Cortex of kidney (tissue), 1 donor: ENCODE measurements at places on chromosomes 3 and 15.

GRCh38 chr15:93900476-93901400 is 330.6 kb upstream of the MCTP2 start:
- DNase-seq: no peak

DNA sequence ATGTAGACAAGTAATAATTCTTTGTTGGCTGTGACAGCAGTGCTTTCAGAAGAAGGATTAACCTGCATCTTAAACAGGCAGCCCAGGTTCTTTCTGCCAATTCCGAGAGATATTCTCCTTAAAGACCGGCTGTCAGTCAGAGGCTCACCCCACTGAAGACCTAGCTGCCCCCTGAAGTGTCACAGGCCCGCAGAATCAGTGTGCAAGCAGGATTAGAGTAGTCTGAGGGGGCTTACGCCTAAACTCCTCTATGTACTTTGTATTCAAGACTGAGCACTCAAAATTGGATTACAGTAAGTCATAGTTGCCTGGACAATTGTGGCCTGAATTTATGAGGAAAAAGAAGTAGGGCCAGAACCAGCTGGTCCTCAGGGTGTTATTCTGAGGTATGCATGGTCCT is 342.9 kb downstream of the CLSTN2 start:
- no peak for DNase-seq

GRCh38 chr3:189344996-189345395 is 173.2 kb downstream of the TPRG1 start:
- no peak for DNase-seq

DNA sequence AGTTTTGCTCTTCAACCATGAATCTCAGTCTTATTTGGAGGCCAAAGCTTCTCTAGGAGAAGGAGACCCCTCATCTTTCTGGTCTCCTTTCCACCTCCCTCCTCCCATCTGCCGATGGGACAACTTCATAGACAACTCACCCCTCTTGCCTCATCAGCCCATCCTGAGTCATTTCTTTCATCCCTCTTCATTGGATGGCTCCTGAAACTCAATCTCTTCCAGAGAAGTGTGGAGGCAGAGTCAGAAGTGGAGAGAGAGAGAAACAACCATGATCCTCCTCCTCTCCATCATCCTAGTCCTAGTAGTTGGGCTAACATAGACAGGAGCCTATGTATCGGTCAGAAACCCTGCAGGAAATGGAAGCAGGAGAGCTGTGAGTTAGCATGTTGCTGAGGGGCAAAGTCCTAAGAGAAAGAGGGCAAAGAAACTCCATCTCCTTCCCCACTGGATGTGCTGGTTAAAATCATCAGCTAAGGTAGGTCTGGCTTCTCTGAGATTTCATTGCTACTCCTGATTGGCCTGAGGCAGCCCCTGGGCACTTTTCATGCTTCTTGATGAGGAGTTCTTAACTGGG is 21.3 kb upstream of the HCN4 start:
- no peak for DNase-seq

- no peak for DNase-seq
Measured at GRCh38 chr3:191105418-191105817, 93.6 kb upstream of the OSTN start.

DNA sequence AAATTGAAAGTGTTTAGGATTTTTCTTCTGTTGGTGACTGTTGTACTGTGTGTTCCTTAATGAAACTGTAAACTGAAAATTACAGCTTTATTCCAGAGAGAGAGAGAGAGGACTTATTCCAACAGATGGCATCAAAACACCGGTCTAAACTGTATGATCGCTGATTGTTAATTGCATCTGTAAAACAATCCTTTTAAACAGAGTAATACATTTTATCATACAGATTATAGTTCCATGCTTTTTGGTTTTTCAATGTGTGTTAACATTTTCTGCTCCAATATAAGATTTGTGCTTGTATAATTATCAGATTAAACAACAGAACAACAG is 289.7 kb upstream of the DNAJC19 start:
- DNase-seq: no peak

DNA sequence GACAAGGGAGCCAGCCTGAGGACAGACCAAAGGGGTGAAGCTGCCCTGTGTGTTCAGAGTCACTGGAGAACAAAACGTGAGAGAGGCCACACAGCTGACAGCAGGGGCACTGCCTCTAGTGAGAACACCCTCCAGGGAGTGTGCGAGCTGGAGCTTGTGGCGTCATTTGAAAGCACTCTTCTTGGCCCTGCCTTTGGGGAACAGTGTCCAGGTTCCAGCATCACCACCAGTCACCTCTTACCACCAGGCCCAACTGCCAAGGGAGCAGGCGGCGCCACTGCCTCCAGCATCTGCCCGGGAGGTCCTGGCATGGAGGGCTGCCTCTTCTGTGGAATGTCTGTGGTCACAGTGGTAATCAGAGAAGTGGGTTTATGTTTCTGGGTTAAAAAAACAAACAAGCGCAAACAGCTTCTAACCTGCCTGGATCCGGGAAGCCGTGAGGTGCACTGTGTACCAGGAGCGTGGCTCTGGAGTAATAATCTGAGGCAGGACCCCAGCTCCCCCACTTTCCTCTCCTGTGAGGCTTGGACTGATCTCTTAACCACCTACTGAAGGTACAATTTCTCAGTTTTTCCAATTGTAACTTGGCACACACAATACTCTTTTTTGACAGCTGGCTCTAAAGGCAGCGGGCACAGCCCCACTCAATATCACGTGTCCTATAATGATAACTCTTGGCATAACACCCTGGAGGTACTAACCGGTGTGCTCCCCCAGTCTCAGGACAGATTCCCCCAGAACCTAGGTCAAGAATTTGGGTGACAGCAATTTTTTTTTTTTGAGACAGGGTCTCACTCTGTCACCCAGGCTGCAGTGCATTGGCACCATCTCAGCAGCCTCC is 32.2 kb upstream of the CDCP1 start:
- DNase-seq: no peak

DNA sequence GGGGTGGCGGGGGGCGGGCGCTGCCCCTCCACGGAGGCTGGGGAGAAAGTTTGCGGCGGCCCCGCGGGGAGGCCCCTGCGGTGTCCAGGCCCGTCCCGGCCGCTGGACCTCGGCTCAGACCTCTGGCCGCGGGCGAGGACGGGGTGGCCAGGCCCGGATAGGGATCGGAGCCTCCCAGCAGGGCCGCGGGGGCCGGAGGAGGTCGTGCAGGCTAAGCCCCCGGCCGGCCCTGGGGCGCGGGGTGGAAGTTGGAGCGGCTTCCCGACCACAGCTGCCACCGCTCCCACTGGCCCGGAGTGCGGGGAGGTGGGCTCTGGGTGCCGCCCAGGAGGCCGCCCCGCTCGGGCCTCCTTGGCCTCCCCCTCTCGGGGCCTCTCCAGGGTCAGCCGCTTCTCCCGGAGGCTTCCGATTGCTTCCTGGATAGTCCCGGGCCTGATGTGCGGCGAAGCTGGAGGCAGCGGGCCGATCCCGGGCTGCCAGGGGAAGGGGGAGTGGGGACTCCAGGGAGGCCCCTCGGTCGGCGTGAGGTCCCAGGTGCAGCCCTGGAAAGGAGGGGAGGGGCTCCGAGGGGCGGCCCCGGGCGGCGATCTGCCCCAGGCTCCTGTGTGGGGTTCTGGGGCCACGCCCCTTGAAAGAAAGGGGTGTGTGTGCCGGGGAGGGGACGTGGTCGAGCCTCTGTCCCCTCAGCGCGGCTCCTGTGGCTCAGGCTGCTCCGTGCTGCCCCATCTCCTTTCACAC is 907 bp downstream of the PLXNA1 start:
- DNase-seq: no peak

DNA sequence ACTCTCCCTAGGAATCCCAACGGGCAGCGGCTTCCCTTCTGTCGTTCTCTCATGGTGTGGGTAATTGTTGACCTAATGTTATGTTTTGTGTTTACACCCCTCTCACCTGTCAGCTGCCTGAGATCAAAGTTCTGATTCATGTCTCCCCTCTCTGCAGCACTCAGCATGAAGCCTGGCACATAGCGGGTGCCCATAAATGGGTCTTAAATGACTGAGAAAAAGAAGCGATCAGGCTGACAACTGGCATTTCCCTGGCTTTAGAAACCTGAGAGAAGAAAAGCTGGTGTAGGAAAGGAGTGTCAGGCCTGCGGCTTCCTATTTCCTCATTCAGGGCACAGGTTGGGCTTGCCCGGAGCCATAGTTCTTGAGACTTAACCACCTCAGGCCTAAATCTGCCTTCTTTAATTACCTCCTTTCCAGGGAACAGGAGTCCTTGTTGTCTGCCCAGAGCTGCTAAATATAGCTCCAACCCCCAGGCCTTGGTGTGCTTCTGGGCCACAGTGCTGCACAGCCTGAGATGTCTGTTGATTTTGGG is 31.8 kb downstream of the LPP start:
- DNase-seq: no peak

- DNase-seq: no peak
Measured at GRCh38 chr15:64896371-64897069, 15.2 kb upstream of the ANKDD1A start.

- no peak for DNase-seq
Measured at GRCh38 chr3:45064512-45065372, 38.6 kb downstream of the CLEC3B start.

- DNase-seq: no peak
Measured at GRCh38 chr15:93141371-93141794, 52.4 kb upstream of the RGMA start.

DNA sequence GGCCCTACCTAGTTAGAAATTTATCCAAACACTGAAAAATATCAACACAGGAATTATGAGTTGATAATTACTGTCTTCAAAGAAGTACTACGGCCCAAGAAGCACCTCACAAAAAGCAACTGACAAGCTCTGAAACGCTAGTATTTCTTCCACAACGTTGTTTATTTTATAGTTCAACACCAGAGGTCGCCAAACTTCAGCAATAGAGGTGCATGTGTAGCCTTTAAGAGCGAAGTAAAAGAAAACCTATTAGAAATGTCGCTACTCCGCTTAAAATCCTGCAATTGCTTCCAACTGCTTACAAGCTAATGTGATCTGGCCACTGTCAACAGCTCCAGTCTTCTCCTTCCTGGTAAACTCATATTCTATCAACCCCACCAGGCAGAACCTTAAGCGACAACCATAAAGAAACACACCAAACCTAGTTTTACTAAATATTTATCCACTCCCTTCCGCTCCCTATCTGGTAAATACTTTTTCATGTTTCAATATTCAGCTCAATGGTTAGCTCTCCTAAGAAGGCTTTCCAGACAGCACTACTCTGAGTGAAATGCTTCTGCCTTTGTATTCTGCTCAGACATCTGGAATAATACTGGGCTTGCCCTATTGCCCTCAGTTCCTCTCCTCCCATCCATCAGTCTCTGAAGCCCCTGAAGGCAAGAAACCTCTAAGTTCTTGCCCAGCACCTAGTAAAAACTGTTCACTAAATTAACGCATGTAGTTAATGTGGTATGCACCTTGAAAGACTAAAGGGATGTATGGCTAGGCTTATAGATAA is 110.2 kb downstream of the NR1I2 start:
- DNase-seq: no peak

- no peak for DNase-seq
Measured at GRCh38 chr15:93800805-93801204, 430.6 kb upstream of the MCTP2 start.

- no peak for DNase-seq
Measured at GRCh38 chr3:152328841-152329240, 60.1 kb downstream of the MBNL1 start.

- no peak for DNase-seq
Measured at GRCh38 chr3:32240159-32240545, 1.7 kb downstream of the CMTM8 start.

DNA sequence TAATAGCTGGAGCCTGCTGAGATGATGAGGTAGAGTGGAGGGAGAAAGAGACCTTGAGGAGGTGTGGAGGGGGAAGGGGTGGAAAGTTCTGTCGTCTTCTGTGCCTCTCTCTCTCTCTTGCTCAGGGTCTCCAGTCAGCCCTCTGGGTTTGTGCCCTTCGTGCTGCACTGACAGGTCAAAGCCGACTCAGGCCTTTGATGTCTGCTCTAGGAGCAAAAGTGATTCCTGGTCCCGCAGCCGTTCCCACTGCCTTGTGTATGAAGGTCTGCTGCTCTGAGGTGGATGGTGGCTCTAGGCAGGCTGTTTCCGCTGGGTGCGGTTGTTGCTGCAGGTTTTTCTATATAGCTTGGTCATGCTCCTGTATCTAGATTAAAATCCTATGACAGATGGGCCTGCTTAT is 89.4 kb downstream of the IGF1R start:
- no peak for DNase-seq

DNA sequence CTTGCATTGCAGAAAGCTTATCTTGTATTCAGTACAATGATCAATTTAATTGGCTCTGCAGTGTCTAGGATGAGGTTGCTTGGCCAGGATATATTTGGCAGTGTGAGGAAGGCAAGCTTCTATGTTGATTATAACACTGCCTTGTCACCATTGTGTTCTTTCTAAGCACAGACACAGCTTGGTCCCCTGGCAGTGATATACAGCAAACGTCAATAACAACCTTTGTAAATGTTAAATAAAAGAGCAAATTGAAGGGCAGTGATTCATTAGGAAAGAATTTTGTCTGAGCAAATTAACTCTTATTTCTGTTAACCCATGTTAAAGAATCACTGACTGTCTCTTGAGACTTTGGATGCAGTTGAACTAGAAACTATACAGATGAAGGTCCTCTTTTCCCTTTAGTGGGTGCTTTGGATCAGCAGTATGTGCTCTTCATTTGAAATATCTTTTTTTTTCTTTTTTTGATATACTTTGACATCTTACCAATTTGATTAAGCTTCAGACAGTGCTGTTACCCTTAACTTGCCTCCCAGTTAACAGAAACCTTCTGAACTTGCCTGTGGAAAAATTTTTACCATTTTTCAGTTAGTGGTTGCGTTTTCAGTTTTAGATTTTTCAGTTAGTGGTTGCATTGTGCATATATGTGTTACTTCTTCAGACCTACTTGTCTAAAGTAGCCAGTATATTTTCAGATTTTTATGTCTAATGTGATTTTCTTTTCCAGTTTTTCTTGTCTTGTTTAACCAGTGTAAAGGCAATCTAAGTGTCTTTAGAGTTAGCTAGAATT is 199.8 kb downstream of the TCF12 start:
- no peak for DNase-seq

GRCh38 chr3:179652447-179653095 is at the start of gene USP13:
Gene USP13 (plus strand): TSS chr3:179653040. CDS start chr3:179653226, 186 bp downstream.
- DNase-seq: no peak

GRCh38 chr3:72344236-72344635 is 504.0 kb downstream of the SHQ1 start:
- no peak for DNase-seq

- no peak for DNase-seq
Measured at GRCh38 chr15:71149646-71150557, 34.6 kb downstream of the THSD4 start.

- DNase-seq: no peak
Measured at GRCh38 chr15:99476413-99477222, 89.2 kb upstream of the MEF2A start.

GRCh38 chr15:79092382-79092781 is 1.8 kb upstream of the RASGRF1 start:
- DNase-seq: no peak

GRCh38 chr3:14439501-14440167 is 37.2 kb downstream of the SLC6A6 start:
- no peak for DNase-seq

GRCh38 chr3:46500656-46501635 is 3.2 kb downstream of the RTP3 start:
- DNase-seq: no peak

GRCh38 chr3:61832375-61833229 is 271.2 kb downstream of the PTPRG start:
- DNase-seq: no peak
